ENCODE measurements at places on chromosomes 4 and X. TPM values are rescaled to one million over a fixed set of nuclear protein-coding genes. Genes with fewer than 3 reads are reported as not detected.

DNA sequence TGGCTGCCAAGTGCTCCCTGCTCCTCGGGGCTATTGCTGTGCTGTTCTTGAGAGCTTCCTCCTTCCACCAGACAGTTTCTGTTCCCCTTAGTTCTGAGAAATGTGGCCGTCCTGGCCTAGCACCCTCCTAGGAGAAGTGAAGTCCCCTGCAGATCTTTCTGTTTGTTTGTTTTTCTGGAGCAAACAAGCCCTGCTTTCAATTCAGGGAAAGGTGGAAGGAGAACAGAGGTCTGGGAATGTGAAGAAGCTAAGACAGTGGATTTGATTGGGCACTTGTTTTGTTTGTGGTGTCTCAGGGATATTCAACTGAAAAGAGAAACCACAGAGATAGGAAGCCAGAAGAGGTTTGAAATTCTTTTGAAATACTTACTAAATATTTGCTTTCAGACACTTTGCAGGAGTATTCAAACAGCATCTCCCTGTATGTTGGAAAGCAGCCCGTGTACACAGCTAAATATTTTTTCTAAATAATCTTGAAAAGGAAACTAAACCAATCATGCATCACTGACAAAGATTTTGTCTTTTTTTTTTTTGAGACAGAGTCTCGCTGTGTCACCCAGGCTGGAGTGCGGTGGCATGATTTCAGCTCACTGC, 36.5 kb upstream of the PPM1K start:
- no peaks in the 10 kb centered on the region for H3K4me1 ChIP-seq
- no peak overlapping the region for H3K4me3 ChIP-seq
- H3K36me3 ChIP-seq: no peaks in the 10 kb centered on the region

GRCh38 chr4:10706236-10706635, 21.7 kb upstream of the CLNK start:
- H3K27me3 ChIP-seq: peaks cover 2% of the 10 kb centered on the region
- no peaks in the 10 kb centered on the region for H3K36me3 ChIP-seq
- no peak for DNase-seq
- no peaks in the 10 kb centered on the region for H3K4me1 ChIP-seq

DNA sequence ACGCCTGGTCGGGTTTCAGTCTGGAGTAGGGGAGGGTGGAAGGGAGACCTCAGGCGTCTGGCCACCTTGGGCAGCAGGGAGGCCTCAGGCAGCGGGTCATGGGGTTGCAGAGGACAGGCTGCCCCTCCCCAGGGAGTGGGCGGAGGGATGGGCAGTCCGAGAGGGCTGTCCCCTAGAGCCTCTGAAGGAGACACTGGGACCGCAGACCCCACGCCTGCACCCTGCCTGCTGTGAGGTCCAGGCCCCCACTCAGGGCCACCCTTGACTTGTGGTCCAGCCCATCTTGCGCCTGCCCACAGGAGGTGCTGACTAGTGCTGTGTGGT, 16.5 kb downstream of the FGFRL1 start:
- H3K27ac ChIP-seq: no peak overlapping the region
- DNase-seq: no peak
- peaks cover 31% of the 10 kb centered on the region for H3K27me3 ChIP-seq
- no peak overlapping the region for H3K4me3 ChIP-seq

DNA sequence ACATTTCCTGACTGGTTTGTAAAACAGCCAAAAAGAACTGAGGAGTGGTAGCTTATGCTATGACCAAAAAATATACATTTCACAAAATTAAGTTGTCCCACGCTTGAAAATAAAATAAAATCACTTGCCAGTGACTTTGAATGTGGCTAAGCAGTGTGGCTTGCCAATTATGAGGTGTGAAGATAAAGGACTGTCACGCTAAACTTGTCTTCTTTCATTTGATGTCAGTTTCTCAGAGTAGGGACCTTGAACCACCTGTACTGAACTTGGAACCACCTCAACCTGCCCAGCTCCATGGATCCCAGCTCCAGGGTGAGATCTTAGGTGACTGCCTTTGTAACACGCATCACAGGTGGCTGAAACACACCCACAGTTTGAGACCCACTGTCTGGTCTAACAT, 113.7 kb upstream of the TBL1X start:
- H3K27me3 ChIP-seq: no peaks in the 10 kb centered on the region
- no peak overlapping the region for H3K4me3 ChIP-seq
- no peaks in the 10 kb centered on the region for H3K36me3 ChIP-seq
- H3K27ac ChIP-seq: no peak overlapping the region
- no peak for DNase-seq

DNA sequence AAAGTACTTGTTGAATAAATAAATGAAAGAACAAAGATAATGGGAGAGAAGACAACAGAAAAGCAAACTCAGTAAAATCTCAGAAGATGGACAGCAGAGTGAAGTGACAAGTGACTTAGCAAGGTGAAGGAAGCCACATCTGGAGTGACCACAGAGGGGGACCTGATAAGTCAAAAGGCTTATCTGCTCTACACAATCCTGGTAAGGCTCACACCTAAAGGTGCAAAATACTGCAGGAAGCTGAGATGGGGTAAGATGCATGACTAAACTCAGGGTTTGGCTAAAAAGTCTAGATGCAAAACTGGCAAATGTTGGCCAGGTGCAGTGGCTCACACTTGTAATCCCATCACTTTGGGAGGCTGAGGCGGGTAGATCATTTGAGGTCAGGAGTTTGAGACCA, 22.2 kb downstream of the TRMT2B start:
- peaks cover 8% of the 10 kb centered on the region for H3K36me3 ChIP-seq
- H3K27ac ChIP-seq: no peak overlapping the region
- H3K4me3 ChIP-seq: no peak overlapping the region
- no peaks in the 10 kb centered on the region for H3K4me1 ChIP-seq

DNA sequence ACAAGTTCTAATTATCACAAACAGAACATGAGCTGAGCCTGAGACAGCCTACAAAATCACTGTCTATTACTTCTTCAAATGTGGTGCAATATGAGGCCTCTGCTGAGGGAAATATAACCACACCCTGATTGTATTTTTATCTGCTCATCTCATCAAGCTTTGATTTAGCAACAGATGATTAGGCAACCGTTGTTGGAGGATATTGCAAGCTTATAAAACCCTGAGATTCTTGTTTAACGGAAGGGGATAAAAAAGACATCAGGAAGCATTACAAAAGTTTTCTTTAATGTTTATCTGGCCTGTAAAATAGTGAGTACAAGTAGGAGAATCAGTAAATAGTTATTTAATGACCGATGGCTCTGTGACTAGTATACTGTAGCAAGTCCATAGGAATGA, 108.5 kb downstream of the ZNF330 start:
- no peaks in the 10 kb centered on the region for H3K4me1 ChIP-seq
- no peak for DNase-seq
- no peaks in the 10 kb centered on the region for H3K36me3 ChIP-seq
- no peak overlapping the region for H3K4me3 ChIP-seq
- no peaks in the 10 kb centered on the region for H3K27me3 ChIP-seq
- H3K27ac ChIP-seq: no peak overlapping the region

GRCh38 chrX:12956704-12957534, 18.0 kb upstream of the TMSB4X start:
- H3K36me3 ChIP-seq: no peaks in the 10 kb centered on the region
- peak overlapping the region; percentile 64 for H3K27ac ChIP-seq
- peaks cover 10% of the 10 kb centered on the region for H3K4me1 ChIP-seq
- no peak overlapping the region for H3K4me3 ChIP-seq
- peak; percentile 67 for DNase-seq

- no peak for DNase-seq
- peaks cover 15% of the 10 kb centered on the region for H3K36me3 ChIP-seq
- no peak overlapping the region for H3K27ac ChIP-seq
- H3K27me3 ChIP-seq: no peaks in the 10 kb centered on the region
Measured at GRCh38 chr4:128155231-128155855, 94.2 kb downstream of the LARP1B start.

- H3K36me3 ChIP-seq: peaks cover 6% of the 10 kb centered on the region
- H3K27ac ChIP-seq: peak overlapping the region; percentile 100
- H3K4me3 ChIP-seq: peak overlapping the region; percentile 98
- peak; percentile 56 for DNase-seq
- H3K4me1 ChIP-seq: peaks cover 3% of the 10 kb centered on the region
- no peaks in the 10 kb centered on the region for H3K27me3 ChIP-seq
Measured at GRCh38 chr4:15003401-15003890, 1.2 kb downstream of the CPEB2 start.

GRCh38 chr4:72418458-72418857, 150.6 kb downstream of the ADAMTS3 start:
- no peak overlapping the region for H3K27ac ChIP-seq
- H3K36me3 ChIP-seq: no peaks in the 10 kb centered on the region
- H3K27me3 ChIP-seq: no peaks in the 10 kb centered on the region
- no peaks in the 10 kb centered on the region for H3K4me1 ChIP-seq
- H3K4me3 ChIP-seq: no peak overlapping the region

- no peaks in the 10 kb centered on the region for H3K27me3 ChIP-seq
- no peak overlapping the region for H3K4me3 ChIP-seq
- no peak for DNase-seq
- H3K4me1 ChIP-seq: no peaks in the 10 kb centered on the region
- no peaks in the 10 kb centered on the region for H3K36me3 ChIP-seq
Measured at GRCh38 chrX:119708936-119709335, 16.0 kb upstream of the SEPTIN6 start.

GRCh38 chr4:23361453-23361852, 528.4 kb downstream of the PPARGC1A start:
- H3K36me3 ChIP-seq: no peaks in the 10 kb centered on the region
- H3K27ac ChIP-seq: no peak overlapping the region
- no peak overlapping the region for H3K4me3 ChIP-seq

DNA sequence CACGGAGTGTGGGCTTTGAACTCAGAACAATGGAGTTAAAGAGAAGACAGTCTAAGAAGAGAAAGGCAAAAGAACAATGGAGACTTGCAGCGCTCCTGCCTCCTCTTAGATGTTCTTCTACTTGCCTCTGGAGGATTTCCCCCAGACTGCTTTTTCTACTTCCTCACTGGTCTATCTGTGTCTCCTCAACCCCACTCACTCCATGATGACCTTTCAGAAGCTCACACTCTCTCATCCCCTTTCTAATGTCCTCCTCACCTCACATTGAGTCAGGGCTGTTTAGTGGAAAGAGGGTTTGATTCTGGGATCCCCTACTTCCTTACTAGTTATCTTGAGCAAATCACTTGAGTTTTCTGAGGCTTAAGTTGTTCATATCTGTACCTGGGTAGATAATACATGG, 12.2 kb upstream of the HERC6 start:
- no peak for DNase-seq
- H3K4me3 ChIP-seq: no peak overlapping the region
- no peaks in the 10 kb centered on the region for H3K36me3 ChIP-seq
- no peaks in the 10 kb centered on the region for H3K27me3 ChIP-seq
- no peak overlapping the region for H3K27ac ChIP-seq

GRCh38 chrX:70476934-70477733, 32.5 kb downstream of the DLG3 start:
- H3K36me3 ChIP-seq: peaks cover 5% of the 10 kb centered on the region
- no peak overlapping the region for H3K4me3 ChIP-seq
- H3K27me3 ChIP-seq: no peaks in the 10 kb centered on the region
- peak overlapping the region; percentile 74 for H3K27ac ChIP-seq
- peaks cover 49% of the 10 kb centered on the region for H3K4me1 ChIP-seq

DNA sequence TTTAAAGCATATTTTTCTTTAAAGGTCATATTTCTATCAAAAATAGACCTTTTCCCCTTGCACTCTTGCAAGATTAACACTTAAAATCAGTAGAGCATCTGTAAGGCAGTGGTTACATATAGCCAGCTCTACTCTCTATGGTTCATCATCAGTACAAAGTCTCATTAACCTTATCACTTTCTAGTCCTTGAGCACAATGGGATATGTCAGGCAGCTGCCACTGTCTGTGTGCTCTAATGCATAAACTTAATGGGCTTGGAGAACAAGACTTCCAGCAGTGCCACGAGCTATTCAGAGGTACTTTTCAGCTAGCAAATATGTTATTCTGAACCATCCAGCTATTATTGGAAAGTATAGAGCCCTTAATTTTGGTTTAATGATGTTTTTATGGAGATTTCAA, 393.7 kb downstream of the GASK1B start:
- no peak overlapping the region for H3K4me3 ChIP-seq
- no peak overlapping the region for H3K27ac ChIP-seq
- peaks cover 3% of the 10 kb centered on the region for H3K4me1 ChIP-seq

DNA sequence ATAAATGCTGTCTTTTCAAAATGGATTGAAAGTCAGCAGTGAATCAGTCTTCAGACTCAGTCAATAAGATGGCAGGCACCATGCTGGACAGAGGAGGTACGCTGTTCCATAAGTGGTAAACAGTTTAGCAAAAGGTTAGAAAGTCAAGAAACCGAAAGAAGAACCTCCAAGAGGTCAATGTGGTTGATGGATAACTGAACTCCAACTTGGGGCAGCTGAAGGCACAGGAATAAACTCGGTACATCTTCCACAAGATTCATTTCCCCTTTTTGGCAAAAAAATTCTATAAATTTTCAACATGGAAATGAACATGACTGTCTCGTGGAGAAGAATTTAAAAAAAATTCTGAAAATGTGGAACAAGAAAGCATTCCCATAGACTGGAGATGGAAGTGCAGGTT, 18.4 kb upstream of the SEL1L3 start:
- no peak for DNase-seq
- H3K27ac ChIP-seq: no peak overlapping the region
- no peak overlapping the region for H3K4me3 ChIP-seq
- H3K36me3 ChIP-seq: no peaks in the 10 kb centered on the region

- H3K27ac ChIP-seq: no peak overlapping the region
- no peaks in the 10 kb centered on the region for H3K4me1 ChIP-seq
- H3K4me3 ChIP-seq: no peak overlapping the region
Measured at GRCh38 chr4:110266136-110266535, 67.7 kb upstream of the ELOVL6 start.

DNA sequence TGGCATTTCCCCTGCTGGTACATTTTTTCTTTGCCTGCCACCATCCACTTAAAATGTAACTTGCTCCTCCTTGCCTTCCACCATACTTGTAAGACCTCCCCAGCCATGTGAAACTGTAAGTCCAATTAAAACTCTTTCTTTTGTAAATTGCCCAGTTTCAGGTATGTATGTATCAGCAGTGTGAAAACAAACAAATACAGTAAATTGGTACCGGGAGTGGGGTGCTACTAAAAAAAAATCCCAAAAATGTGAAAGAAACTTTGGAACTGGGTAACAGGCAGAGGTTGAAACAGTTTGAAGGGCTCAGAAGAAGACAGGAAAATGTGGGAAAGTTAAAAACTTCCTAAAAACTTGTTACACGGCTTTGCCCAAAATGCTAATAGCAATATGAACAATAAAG, 16.3 kb downstream of the ARHGEF9 start:
- no peaks in the 10 kb centered on the region for H3K27me3 ChIP-seq
- H3K36me3 ChIP-seq: no peaks in the 10 kb centered on the region
- no peak overlapping the region for H3K27ac ChIP-seq
- H3K4me3 ChIP-seq: no peak overlapping the region
- no peak for DNase-seq

GRCh38 chr4:181018913-181019312, 1224.3 kb upstream of the TENM3 start:
- no peak overlapping the region for H3K4me3 ChIP-seq
- H3K4me1 ChIP-seq: no peaks in the 10 kb centered on the region
- no peaks in the 10 kb centered on the region for H3K36me3 ChIP-seq
- no peak for DNase-seq
- no peaks in the 10 kb centered on the region for H3K27me3 ChIP-seq

STATH gene
- not detected for polyA plus RNA-seq

SFRP2 gene
- polyA plus RNA-seq: 3.5 TPM

TEX11 gene
- 0.09 TPM for polyA plus RNA-seq

REPS2 gene
- polyA plus RNA-seq: 3.7 TPM

TGIF2LX gene
- not detected for polyA plus RNA-seq

SASH3 gene
- 11.4 TPM for polyA plus RNA-seq

ZGRF1 gene
- polyA plus RNA-seq: 7.3 TPM

CSAG2 gene
- polyA plus RNA-seq: not detected

All from large intestine (tissue), 12 donors.